Endodermal cell (in vitro differentiated cells): ENCODE measurements at places on chromosomes 12 and 14. TPM values are rescaled to one million over a fixed set of nuclear protein-coding genes. Genes with fewer than 3 reads are reported as not detected.

Gene MYG1
- 71.4 and 74.2 TPM in 2 replicates for total RNA-seq

DNA sequence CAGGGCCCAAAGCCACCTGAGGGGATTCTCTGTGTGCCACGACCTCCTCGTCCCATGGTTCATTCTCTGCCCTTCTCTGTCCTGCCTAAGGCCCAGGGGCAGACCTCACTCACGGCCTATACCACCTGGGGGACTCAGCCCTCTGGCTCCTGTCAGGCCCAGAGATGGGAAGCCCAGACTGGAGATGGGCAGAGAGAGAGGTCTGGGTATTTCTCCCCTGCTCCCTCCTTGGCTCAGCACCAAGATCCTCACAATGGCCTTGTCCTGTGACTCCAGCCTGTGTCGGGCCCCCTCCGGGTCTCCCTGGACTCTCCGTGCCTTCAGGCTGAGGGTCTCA is 46.9 kb upstream of the BCL11B start:
- no peak for DNase-seq

DNA sequence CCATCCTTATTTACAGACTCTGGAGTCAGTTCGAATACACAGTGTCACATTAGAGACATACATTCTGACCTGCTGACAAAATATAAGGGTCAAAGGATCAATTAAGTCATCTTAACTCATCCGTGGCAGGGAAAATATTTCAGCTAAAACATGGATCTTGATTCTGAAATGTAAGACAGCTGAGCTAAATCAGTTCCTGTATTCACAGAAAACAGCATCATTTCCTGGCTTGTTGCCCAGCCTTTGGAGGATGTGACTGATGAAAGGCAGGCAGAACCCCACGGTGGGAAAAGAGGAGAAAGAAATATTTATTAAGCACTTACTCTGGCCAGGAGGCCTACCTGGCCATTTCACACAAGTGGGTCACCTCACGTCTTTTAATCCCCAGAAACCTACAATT is 101.9 kb downstream of the GAS2L3 start:
- DNase-seq, result no peak

GRCh38 chr12:64452559-64453329 is 824 bp downstream of the TBK1 start:
- DNase-seq, result no peak

Gene SMCO3
- total RNA-seq, result not detected in 2 replicates

DNA sequence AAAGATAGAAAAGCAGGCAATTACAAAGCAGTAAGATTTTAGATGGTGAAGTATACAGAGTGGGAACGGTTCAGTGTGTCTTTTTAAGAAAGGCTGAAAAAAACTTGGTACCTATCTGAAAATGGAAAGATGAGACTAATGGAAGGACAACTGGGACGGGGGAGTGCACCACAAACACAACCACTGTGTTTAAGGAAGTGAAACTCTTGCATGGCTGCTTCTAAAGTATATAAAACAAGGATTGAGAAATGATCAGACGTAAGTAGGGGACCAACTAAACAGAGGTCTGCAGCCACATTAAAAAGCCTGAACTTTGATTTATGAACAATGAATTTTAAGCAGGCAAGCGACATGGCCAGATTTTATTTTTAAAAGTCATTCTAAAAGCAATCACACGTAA is 328.6 kb downstream of the MDGA2 start:
- no peak for DNase-seq

GRCh38 chr12:75341873-75342272 is 7.4 kb downstream of the GLIPR1L1 start:
- peak; percentile 44 for DNase-seq

GRCh38 chr12:127054531-127054930 is 1212.4 kb upstream of the TMEM132C start:
- no peak for DNase-seq

DNA sequence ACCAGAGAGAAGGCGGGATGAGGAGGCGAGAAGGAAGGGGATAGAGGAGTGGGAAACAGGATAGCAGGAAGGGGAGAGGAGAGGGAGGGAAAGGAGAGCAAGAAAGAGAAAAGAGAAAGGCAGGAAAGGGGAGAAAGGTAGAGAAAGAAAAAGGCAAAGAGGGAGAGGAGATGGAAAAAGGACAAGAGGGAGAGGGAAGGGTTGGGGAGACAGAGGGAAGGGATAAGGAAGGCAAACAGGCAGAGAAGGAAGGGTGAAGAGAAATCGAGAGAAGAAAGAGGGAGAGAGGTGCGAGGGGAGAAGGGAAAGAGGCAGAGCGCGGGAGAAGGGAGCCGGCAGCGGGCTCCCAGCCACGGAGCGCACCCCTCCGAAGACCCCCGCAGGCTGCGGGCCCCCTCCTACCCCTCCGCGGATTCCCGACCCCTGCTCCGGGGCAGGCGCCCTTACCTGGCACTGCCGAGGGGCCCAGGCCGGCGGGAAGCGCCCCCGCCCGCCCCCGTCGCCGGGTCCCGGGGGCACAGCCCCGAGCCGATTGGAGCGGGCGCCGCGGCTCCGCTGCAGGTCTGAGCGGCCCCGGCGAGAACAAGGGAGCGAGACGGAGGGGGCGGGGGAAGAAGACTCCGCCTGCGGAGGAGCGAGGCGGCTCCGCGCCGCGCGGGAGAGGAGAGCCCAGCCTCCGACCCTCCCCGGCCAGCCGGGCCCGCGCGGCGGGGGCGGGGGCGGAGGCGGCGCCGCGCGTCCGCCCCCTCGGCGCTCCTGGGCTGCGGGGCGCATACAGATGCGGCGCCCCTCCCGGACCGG is at the start of gene CDH24:
Gene CDH24, minus strand, starts transcription at position 565 of the 801 bp plus-strand sequence. CDS start 1,787 bp downstream, outside the sequence.
- peak; percentile 89 for DNase-seq

DNA sequence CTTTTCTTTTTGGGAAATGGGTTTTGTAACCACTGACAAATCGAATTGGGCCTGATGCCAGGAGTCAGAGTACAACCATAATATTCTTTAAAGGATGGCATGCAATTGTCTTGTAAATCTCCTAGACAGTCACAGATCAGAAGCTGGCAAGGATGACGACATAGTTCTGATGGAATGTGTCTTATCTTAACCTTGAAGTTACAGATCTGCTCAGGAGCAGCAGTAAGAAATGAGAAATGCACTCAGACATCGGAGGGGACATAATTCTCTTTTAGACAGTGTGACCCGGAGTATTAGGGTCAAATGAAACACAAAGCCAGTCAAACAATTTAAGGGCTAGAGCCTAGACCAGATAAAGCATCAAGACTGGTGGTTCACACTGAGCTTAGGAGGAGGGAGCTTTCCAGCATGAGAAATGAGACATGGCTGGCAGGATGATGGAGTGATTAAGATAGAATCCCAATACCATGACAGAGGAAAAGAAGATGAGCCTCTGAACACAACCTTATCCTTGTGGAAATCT is 17.5 kb downstream of the CBX5 start:
- no peak for DNase-seq

- peak; percentile 62 for DNase-seq
Measured at GRCh38 chr14:100303179-100303578, 3.1 kb downstream of the SLC25A29 start.

Gene KLHL33
- 0.13 TPM in 1 of 3 replicates, not detected in the others for total RNA-seq

- DNase-seq, result no peak
Measured at GRCh38 chr14:34460841-34461240, 1.2 kb downstream of the SPTSSA start.

Gene PTCSC3
- not detected in 2 replicates for total RNA-seq

Gene PRIMA1
- total RNA-seq, result 16.2 and 20.8 TPM in 2 replicates

DNA sequence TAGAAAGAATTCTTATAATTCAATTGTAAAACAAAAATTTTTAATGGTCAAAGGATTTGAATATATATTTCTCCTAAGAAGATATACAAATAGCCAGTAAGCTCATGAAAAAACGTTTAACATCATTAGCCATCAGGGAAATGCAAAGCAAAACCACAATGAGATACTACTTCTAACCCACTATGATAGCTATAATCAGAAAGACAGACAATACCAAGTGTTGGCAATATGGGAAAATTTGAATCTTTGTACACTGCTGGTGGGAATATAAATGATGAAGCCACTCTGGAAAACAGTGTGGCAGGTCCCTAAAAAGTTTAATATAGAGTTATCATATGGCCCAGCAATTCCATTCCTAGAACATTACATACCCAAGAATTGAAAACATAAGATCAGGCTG is 25.4 kb downstream of the RALGAPA1 start:
- no peak for DNase-seq
